Stimulated activated CD8-positive, alpha-beta memory T cell treated with anti-CD3 and anti-CD28 coated beads, Interleukin-4, amount 100 ng/mL, for 24 hours (primary cell): ENCODE measurements at places on chromosomes 16 and 17.

DNA sequence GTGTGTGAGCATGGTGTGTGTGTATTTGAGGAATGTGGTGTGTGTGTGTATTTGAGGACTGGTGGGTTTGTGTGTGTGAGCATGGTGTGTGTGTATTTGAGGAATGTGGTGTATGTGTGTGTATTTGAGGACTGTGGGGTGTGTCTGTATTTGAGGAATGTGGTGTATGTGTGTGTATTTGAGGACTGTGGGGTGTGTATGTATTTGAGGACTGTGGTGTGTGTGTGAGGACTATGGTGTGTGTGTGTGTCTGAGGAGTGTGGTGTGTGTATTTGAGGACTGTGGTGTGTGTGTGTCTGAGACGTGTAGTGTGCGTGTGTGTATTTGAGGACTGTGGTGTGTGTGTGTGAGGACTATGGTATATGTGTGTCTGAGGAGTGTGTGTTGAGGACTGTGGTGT is 18.0 kb upstream of the CACNG1 start:
- DNase-seq: no peak

DNA sequence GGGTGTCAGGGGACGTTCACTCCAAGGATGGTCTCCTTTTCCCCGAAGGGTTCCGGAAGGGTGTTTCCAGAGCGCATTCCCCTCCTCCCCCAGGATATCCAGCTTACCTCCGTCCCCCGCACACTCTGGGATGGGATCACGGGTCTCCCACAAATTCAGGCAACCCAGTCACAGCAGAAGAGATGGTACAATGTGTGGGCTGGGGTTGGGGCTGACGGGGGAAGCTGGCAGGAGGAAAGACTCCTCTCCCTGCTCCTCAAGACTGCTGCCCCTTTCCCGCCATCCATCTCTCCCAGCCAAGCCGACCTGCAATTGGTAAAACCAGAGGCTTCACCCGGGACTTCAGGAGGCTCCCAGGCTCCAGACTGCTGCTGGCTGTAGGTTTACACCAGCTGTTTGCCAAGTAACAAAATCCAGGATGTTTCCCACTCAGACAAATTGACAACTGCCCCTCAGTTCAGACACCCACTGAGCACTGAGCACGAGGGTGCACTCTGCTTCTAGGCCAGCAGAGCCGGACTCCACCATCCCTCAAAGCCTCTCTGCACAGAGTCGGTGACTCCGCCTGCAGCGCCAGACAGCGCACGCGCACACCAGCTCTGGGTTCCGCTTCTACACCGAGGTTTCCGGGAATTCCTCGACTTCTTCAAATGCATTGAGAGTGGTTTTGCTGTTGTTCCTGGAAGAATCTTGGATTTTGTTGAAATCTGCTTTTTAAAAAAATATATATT is 37.7 kb downstream of the ASPA start:
- no peak for DNase-seq

DNA sequence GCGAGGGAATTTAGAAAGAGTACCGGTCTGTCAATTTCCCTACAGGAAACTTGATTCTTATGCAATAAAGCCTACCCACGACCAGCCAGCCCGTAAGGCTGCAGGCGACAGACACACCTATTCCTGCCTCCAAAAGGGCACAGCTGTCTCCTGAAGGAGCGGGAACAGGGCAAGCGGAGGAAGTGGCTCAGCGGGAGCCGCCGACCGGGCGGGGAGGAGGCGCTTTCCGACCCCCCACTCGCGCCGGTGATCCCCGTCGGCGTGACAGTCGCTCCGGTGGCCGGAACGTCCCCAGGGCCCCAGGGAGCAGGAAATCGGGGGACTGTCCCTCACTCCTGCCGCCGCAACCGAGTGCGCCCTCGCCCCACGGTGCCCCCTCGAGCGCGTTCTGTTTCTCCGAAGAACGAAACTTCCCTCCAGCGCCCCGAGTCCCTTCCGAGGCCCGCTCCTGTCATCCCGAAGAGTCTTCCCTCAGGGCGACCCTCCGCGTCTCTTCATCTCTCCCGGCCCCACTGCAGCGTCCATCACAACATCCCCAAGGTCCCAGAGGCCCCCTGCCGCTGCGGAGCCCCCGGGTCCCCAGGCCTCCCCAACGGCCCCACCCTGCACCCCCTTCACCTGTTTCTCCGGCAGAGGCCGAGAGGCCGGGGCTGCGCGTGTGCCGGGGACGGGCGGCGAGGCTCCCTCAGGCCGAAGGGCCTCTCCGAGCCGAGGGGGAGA is 421 bp downstream of the STAT3 start:
- peak; percentile 20 for DNase-seq

DNA sequence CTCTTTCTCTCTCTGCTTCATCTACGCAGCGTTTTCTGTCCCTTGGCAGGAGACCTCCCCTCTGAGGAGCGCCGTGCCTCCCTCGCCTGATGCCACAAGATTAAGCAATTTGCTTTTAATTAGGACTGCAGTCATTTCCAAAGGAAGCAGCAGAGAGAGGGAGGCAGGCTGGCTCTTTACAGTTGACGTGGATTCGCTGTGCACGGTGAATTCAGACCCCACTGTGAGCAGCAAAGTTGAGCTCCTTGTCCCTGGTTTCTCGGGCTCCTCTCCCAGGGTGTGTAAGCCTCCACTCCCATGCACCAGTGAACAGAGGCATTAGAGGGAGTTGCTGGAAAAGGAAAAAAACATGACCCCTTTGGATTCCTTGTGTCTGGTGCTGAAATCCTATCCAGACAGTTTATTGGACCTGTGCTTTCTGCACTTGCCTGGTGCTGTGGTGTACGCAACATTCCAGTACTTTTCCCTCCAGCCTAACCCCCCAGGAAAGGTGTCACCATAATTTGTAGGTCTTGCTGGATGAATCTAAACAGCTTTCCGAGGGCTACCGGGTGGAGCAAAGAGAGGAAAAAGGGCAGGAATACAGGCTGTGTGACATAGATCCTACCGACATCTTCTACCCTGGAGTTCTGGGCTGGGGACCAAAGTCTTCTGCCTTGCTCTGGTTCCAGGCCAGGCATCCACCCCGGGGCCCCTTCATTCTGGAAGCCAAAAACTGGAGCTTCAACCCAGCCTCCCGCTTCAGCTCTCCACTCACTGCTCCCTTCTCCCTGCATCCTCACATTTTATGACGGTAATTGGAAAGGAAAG is 171.0 kb downstream of the MAF start:
- no peak for DNase-seq

DNA sequence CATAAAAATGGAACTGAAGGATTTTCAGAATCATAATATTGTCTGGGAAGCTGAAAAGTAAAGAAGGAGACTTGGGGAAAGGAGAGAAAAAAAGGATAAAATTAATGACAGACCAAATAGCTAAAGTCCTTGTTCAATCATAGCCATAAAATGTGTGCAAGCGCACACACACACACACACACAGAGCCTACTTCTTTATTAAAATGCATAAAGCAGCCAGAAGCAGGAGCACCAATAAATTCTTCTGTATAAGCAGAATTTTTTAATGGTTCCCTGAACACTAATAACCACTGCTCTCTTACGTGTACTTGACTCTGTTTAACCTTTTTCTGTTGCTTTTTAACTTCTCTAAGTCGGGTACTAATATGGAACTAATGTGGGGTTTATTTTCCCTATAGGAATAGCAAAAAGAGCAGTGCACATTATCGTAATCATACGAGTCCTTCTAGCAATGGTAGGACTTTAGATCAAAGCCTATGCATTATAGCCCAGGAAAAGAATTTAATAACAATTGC is 131.0 kb upstream of the PSMD7 start:
- DNase-seq: no peak

- no peak for DNase-seq
Observed at GRCh38 chr17:75152922-75153779, 1.2 kb downstream of the JPT1 start.

- DNase-seq: no peak
Observed at GRCh38 chr17:80822021-80822699, 169.5 kb upstream of the CHMP6 start.

- no peak for DNase-seq
Observed at GRCh38 chr17:13306310-13306962, 288.6 kb upstream of the ELAC2 start.

DNA sequence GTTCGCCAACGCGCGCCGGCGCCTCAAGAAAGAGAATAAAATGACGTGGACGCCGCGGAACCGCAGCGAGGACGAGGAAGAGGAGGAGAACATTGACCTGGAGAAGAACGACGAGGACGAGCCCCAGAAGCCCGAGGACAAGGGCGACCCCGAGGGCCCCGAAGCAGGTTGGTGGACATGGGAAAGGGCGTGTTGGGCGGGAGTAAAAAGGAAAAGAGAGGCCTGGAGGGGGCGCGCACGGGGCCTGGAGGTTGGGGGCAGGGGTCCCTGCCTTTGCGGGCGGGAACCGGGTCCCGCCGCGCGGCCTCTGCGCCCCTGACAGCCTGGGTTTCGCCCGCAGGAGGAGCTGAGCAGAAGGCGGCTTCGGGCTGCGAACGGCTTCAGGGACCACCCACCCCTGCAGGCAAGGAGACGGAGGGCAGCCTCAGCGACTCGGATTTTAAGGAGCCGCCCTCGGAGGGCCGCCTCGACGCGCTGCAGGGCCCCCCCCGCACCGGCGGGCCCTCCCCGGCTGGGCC is 2.1 kb downstream of the IRX5 start:
- no peak for DNase-seq

DNA sequence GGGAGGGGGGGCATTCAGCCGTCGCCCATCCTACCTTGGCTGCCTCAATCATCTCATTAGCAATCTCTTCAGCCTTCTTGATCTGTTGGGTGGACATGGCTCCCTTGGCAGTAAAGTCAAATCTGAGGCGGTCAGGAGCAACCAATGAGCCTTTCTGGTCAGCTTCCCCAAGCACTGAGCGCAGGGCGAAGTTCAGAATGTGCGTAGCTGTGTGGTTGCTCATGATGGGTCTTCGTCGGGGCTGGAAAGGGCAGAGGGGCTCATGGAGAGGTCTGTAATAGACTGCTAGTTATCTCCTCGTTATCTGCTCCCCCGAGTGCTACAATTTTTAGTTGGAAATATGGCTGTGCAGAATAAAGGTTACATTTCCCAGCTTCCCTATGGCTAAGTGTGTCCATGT is 7.2 kb upstream of the EXOSC6 start:
- DNase-seq: no peak

GRCh38 chr16:50625374-50625773 is 55.7 kb downstream of the SNX20 start:
- DNase-seq: no peak

- no peak for DNase-seq
Observed at GRCh38 chr17:69609473-69610305, 195.2 kb downstream of the MAP2K6 start.

- DNase-seq: no peak
Observed at GRCh38 chr17:55453839-55454557, 32.4 kb upstream of the MMD start.

DNA sequence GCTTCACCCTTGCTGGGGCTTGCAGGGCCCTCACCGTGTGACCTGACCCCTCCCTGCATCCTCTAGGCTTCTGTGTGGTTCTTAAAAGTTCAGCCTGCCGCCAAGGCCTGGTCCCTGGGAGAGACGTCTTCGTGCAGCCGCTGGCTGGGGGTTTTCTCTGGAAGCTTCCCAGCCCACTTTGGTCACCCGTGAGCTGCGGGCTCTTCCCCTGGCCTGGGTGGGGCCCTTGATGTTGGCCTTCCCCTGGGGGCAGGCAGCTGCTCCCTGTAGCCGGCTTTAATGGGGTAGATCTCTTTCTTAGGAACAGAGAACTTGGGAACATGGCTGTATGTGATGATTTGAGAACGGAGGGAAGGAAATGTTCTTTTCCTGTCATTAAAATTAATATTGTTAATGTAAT is 32.7 kb downstream of the ZNF750 start:
- DNase-seq: no peak

GRCh38 chr16:56607675-56608042 is 725 bp upstream of the MT2A start:
- no peak for DNase-seq

- DNase-seq: no peak
Observed at GRCh38 chr17:9902120-9902519, 3.0 kb downstream of the RCVRN start.

DNA sequence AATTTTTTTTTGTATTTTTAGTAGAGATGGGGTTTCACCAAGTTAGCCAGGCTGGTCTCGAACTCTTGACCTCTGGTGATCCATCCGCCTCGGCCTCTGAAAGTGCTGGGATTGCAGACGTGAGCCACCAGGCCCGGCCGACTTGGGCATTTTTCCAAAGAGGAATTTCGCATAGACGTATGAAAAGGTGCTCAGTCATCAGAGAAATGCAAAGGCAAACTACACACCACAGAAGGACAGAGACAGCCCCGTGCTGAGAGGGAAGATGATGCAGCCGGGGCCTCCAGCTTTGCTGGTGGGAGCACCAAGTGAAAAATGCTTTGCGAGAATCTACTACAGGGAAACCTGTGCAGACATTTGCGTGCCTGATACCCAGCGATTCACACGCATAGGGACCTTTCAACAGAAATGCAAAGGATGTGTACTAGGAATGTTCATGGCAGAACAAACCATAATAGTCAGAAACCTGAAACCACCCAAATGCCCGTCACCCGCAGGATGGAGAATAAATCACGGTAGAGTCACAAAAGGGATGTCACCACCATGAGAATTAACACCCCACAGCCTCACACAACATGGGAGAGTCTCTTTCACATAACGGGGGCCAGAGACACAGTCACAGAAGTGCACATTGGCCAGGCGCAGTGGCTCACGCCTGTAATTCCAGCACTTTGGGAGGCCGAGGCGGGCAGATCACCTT is 5.2 kb downstream of the RAB40B start:
- DNase-seq: no peak

DNA sequence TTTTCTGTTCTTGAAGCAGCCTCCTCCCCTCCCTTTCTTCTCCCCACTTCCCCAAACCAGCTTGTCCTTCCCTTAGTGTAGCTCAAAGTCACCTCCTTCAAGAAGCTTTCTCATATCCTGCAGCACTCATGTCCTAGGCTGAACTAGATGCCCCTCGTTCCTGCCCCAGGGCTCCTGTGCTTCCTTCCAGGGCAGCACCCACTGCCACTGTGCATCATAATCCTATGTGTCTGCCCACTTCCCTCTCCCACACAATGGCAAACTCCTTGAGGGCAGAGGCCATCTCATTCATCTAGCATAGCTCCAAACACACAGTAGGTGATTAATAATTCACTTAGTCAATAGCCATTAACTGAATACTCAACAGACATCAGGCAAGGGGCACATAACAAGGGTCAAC is 6.9 kb upstream of the TMEM132E start:
- DNase-seq: no peak

- no peak for DNase-seq
Observed at GRCh38 chr16:53944025-53944424, 240.1 kb downstream of the FTO start.
